Activated naive CD4-positive, alpha-beta T cell treated with anti-CD3 and anti-CD28 coated beads for 36 hours (primary cell): ENCODE measurements at places on chromosomes 3 and 15. TPM values are rescaled to one million over a fixed set of nuclear protein-coding genes. Genes with fewer than 3 reads are reported as not detected.
A peak's percentile ranks its signal among the peaks of the same experiment; 100 is the strongest.

GRCh38 chr3:29635888-29636287 is 355.0 kb downstream of the RBMS3 start:
- DNase-seq: no peak

GRCh38 chr15:52658955-52659354 is 20.2 kb downstream of the ATOSA start:
- DNase-seq: peak; percentile 53

- DNase-seq: no peak
These were observed 716.9 kb downstream of the AGBL1 start for GRCh38 chr15:86796521-86796920.

Gene TM2D3
- 53.0 TPM for total RNA-seq

- peak; percentile 78 for DNase-seq
These were observed 28.4 kb downstream of the CCDC12 start for GRCh38 chr3:46947981-46948791.

GRCh38 chr3:169558371-169558770 is 105.1 kb downstream of the MECOM start:
- no peak for DNase-seq

Gene FETUB
- not detected for total RNA-seq

Gene SCG5
- total RNA-seq: 0.94 TPM

DNA sequence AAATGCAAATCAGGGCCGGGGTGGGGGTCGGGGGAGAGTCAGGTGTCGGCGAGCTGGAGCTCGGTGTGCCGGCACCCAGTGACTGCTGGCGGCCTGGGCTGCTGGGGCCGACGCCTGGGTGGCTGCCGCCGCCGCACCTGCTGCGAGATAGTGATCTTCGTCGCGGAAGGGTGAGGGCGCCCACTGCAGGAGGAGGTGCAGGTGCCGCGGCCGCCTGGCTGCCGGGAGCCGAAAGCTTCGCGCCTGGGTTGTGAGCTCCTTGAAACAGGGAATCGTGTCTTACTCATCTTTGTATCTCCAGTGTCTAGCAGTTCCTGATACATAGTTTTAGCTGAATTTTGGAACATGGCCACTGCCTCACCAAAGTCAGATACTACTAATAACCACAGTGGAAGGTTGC is 64.0 kb upstream of the CPOX start:
- peak; percentile 58 for DNase-seq

- peak; percentile 95 for DNase-seq
These were observed 31.6 kb downstream of the ZDHHC19 start for GRCh38 chr3:196179380-196180308.

GRCh38 chr3:196558476-196558875 is 9.9 kb downstream of the WDR53 start:
- no peak for DNase-seq

DNA sequence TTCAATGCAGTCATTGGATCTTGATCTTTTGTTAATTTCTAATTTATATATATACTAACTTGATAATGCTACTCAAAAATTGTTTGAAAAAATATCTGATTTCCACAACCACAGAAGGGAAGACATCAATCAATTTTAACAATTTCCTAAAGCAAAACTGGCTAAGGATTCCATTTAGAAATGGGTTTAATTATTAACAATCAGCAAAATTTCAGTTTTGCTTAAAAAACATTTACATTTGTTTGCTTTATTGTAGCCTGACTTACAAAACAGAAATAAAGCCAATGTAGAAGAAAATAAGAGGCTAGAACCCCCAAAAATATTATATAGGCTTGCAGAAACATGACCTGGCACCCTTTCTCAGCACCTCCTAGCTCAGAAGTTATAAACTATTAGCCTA is 74.9 kb downstream of the LRRFIP2 start:
- no peak for DNase-seq

DNA sequence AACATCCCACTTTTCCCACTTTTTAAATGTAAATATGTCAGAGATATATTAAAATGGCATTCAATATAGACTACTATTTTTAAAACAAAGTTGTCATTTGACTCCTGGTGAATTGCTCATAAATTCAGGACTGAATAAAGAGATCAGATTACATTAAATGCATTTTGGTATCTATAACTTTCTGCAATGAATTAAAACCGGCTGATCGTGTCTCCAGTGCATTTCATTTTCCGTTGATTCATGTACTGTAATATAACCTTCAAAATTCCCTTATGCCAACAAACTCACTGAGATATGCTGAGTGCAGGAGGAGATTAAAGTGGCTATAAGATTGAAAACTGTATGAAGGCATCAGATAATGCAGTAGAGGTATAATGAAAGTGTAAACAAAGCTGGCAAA is 361.1 kb upstream of the CDIN1 start:
- no peak for DNase-seq

Gene ATP10A
- 13.0 TPM for total RNA-seq

DNA sequence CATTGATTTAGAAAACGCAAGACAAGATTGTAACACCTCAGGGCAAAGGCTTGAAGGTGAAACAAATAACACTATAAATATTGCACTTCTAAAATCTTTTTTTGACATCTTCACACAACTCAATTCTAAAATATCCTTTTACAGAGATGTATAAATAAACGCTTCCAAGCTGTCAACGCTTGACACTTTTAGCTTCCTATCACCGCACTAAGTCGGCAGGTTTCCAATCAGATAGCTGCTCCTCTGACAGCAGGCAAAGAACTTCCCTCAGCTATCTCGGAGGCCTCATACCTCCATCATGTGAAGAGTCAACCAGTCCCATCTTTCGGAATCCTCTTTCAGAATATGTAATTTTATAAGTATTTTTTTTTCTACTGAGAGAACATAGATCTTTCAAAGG is 71.0 kb downstream of the PCOLCE2 start:
- DNase-seq: no peak

DNA sequence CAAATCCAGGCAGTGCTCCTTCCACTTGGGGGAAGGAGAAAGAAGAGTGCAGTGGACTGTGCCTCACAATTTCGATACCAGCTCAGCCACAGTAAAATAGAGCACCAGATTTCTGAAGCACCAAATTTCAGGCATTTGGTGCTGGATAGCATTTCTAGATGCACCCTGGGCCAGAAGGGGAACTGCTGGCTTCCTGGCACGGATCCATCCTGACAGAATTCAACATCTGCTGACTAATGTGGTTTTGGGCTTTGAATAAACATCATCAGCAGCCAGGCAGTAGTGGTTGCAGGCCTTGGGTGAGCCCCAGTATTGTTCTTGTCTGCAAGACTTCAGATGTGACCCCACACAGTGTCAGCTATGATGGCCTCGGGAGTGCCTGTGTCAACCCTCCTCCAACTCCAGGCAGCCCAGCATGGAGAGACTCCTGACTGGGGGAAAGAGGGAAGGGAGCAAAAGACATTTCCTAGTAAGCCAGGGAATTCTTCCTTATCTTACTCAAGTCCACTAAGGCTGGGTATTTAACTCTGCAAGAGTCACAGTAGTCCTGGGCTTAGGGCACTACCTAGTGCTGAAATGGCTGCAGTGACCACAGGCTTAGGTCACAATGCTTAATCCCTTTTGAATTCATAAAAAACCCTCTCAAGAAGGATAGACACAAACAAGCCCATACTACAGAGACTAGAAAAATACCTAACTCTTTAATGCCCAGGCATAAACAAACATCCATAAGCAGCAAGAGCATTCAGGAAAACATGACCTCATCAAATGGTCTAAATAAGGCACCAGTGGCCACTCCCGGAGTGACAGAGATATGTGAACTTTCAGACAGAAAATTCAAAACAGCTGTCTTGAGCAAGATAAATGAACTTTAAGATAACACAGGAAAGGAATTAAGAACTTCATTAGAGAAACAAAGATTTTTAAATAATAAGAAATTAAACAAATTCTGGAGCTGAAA is 74.7 kb downstream of the SPATA16 start:
- DNase-seq: no peak

DNA sequence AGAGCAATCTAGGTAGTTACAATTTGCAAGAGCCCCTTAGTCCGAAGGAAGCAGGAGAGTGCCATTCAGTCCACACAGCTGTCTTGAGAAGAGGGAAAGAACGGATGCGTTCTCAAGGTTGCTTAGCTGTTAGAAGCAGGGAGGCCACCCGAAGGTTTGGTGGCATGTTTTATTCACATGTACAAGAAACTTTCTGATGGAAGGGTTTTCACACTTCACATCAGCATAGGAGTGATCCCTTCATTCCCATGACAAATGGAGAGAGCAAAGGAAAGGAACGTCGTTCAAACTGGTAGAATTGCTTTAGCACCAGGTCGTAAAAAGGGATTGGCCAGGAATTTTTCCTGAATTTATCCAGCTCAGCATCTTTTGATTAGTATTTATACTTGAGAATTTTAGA is 53.5 kb downstream of the TRIM71 start:
- no peak for DNase-seq

Gene WNT5A
- total RNA-seq: not detected

GRCh38 chr15:34588046-34588674 is 4.7 kb upstream of the GOLGA8B start:
- DNase-seq: peak; percentile 83

- no peak for DNase-seq
These were observed 199.7 kb downstream of the TNIK start for GRCh38 chr3:171260466-171260865.

GRCh38 chr3:40417845-40418543 is 31.0 kb downstream of the ENTPD3 start:
- DNase-seq: no peak

DNA sequence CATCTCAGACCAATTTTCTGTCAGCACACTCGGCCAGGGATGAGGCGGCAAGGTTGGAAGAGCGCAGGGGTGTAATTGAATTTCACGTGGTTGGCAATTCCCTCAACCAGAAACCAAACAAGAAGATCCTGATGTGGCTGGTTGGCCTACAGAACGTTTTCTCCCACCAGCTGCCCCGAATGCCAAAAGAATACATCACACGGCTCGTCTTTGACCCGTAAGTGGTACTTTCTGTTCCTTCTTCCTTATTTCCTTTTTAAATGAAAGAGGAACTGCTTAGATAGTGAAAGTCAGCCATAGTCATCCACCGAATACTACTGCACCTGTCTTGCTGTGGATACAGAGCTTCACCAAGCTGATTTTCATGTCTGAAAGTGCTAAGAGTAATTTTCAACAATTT is 60.1 kb downstream of the SGO1 start:
- no peak for DNase-seq

Gene CCDC54
- total RNA-seq: not detected

Gene THSD4
- not detected for total RNA-seq

DNA sequence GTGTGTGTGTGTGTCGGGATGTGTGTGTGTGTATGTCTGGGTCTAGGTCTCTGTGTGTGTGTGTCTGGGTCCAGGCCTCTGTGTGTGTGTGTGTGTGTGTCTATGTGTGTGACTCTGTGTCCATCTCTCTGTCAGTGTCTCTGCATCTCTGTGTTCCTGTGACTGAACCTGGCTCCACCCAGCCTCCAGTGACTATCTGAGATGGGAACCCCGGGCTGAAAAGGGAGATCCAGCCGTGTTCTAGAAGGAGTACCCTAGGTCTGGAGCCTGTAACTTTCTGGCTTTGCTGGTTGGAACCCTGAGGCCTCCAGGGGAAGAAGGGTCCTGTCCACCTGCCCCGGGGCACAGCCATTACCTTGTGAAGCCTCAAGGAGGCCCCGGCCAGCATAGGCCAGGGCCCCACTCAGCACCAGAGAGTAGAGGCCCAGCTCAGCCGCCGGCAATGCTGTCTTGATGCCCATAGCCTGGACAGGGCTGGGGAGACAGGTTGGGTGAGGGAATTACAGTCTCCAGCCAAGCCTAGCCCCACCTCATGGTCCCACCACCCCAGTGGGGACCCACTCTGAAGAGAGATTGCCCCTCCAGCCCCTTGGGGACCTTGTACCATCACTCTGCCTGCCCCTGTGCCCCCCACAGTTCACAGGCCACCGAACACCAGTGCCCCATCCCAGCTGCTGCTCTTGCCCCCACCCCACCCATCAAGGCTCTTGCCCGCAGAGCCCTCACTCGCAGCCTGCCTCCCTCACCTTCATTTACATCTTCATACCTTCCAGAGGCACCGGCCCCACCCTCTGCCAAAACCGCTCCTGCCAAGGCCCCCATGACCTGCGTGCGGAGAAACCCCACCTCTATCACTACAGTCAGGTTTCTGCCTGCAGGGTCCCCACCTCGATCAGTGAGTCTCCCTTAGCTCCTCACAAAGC is 2.0 kb downstream of the HHATL start:
- no peak for DNase-seq

Gene LCTL
- total RNA-seq: not detected

DNA sequence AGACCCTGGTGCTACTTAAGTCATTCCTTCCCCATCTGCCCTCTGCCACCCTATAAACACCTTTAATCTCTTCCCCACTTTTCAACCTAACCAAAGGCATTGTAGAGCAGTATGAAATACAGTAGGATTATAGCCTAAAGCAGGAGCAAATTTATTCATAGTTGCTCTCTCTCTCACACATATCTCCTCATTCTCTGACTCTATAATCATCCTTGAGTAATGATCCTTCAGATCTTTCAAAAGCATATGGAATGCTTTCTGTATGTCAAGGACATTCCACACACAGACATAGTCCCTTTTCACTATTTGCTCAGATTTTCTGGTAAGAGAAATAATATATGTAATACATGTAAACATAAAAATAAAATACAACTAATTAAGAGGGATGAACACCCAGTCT is 54.1 kb downstream of the TRPC1 start:
- DNase-seq: no peak

Gene SLC30A4
- 1.0 TPM for total RNA-seq

- no peak for DNase-seq
These were observed 51.7 kb upstream of the ICE2 start for GRCh38 chr15:60530653-60531052.

- DNase-seq: peak; percentile 8
These were observed 15.2 kb downstream of the DNAJC19 start for GRCh38 chr3:180974286-180974685.

GRCh38 chr3:23170291-23170690 is 32.8 kb upstream of the UBE2E2 start:
- no peak for DNase-seq

Gene IL17RE
- total RNA-seq: 0.25 TPM

DNA sequence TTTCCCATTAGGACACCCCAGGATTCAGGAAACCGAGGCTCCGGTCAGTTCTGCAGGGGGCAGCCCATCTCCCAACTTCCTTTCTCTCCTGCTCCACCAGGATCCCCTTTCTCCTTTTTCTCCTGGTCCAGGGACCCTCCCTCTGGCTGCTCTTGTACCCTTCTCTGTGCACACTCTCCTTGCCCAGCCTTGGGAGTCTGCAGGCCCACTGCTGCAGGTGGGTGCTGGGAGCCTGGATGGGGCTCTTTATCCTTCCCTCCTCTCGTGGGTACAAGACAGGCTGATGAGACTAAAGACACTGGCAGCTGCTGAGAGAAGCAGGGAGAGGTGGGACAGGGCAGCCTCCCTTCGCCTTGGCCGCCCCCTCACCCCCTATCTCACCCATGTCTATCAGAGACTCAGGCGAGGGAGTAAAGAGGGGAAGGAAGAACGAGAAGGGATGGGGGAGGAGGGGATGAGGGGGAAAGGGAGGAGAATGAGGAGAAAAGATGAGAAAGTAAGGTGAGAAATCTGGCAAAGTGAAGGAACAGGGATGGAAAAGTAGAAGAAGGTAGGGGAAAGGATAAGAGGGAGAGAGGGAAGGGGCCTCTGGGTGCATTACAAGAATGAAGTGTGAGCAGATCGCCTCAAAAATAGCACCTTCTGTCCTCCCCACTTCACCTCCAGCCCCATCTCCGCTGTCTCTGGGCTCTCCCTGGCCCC is 45.2 kb downstream of the ITGA11 start:
- no peak for DNase-seq

Gene HEXA
- 49.3 TPM for total RNA-seq

Gene HMG20A
- total RNA-seq: 33.1 TPM

Gene AMOTL2
- total RNA-seq: not detected

GRCh38 chr3:13772321-13772745 is 107.5 kb downstream of the WNT7A start:
- no peak for DNase-seq

Gene C2CD4A
- total RNA-seq: 0.14 TPM

Gene STRIT1
- total RNA-seq: not detected
